ENCODE measurements at places on chromosomes 5 and 9.

DNA sequence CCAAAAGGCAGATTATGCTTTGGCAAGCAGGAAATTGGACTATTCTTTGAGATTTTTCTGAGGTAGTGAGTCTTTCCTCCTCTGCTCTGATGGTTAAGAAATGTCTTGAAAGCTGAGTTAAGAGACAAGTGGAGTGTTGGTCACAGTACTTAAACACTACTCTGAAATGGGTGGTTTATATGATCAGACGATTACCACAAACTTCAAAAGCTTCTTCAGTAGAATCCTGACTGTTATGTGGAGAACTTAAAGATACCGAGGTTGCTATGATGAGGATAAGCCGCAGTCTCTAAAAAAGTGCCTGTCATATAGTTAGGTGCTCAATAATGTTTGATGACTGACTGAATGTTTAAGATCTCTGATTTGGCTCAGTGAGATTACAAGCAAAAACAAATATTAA lies 24.3 kb downstream of the GCNT4 start:
- no peak for DNase-seq

- no peak for DNase-seq
Measured at GRCh38 chr5:41787265-41787664, 83.0 kb downstream of the OXCT1 start.

DNA sequence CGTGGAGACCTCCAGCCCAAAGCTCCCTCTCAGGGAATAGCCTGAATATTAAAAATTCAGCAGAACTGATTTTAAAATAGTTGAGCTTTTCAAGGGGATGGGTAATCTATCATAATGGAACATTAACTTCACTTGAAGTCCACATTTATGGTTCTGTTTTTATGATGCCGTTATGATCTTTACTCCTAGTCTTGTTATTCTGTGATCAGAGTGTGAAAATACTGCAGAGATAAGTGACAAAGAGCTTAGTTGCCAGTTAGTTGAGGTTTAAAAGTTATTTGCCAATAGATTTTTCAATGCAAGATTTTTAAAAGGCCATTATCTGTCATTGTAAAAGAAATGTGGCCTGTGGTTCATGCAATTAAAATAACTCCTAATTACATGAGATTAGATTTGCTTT lies 189.9 kb upstream of the RGMB start:
- no peak for DNase-seq

DNA sequence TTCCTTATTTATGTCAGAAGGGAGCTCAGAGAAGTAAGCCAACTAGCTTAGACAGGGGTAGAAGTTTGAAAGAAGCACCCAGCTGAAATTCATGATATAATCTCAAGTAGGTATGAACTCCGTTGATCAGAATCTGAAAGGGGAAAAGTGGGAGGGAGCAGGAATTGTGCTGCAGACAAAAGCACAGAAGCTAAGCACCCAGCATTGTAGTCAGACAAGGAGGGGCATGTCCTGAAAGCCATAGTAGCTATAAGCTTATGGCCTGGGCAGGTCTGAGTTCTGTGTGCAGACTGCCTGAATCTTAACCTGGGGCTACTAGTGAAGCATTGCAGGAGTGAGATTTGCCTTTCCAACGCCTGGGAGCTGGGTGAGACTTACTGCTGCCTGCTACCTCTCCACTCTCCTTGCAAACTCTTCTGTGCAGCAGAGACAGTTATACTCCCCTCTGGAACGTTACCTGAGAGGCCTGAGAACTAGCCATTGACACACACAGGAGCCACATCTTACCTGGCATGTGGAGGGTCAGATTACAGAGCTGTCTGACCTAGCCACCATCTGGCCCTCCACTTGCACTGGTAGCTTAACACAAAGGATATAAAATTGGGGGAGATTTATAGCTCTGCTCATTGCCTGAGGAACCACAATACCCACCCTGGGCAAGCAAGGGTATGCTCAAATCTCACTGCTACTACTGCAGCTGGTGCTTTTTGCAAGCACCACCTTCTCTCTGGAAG lies 9.8 kb upstream of the CYLC2 start:
- no peak for DNase-seq

DNA sequence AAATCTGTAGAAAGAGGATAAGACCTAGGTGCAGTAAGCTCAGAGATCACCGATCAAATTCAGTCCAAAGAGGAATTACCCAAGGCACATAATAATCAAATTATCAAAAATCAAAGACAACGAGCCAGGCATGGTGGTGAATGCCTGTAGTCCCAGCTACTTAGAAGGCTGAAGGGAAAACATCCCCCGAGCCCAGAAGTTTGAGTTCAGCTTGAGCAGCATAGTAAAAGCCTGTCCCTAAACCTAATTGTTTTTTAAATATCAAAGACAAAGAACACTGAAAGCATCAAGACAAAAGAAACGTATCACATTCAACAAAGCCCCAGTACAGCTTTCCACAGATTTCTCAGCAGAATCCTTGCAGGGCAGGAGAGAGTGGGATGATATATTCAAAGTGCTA lies 122.9 kb downstream of the CEP120 start:
- DNase-seq = no peak

GRCh38 chr5:108093186-108093585 lies 288.7 kb downstream of the FBXL17 start:
- DNase-seq = no peak

DNA sequence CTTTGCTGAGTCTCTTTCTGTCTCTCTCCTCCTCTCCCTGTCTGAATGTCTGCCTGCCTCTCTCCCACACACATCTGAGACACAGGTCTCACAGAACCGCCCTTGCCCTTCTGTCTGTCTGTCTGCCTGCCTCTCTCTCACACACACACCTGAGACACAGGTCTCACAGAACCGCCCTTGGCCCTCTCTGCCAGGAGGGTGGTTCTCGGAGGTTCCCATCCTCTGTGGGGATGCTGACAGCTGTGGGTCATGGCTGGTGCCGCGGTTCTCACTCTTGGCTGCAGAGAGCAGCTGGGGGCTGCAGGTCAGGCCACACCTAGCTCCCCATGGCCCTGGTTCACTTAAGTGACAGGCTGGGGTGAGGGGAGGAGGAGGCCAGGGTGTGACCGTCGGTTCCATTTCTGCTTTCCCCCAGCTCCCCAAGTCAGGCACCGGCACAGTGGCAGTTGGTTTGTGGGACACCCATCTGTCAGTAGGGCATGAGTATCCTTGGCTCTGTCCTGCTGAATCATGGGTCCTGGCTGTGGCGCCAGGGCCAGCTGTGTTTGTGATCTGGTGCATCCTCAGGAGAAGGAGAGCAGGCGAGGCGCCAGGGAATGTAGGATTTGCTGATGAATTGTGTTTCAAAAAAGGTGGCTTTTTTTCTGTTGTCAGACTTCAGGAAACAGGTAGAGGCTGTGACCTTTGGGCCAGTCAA lies 42.3 kb upstream of the CLPTM1L start:
- no peak for DNase-seq

DNA sequence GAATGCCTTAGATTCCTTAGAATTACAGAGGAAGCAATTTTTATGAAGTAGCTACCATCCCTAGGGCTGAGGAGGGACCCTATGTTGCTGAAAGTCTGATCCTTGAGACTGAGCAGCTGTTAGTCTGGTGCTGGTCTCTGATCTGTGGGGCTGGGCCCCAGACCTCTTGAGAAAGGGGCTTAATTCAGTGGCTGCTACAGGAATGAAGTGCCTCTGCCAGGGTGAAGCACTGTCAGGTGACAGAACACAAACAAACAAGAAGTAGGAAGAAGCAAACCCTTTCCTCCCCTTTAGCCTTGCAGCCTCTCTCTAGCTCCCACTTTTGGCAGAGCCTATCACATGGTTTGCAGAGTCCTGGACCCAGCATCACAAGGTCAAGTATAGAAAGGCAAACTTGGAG lies 64.0 kb upstream of the STC2 start:
- no peak for DNase-seq

GRCh38 chr5:141633871-141634561 lies 2.6 kb downstream of the HDAC3 start:
- DNase-seq = no peak

GRCh38 chr9:9992936-9993335 lies 619.9 kb downstream of the PTPRD start:
- no peak for DNase-seq

- no peak for DNase-seq
Measured at GRCh38 chr9:74554751-74555419, 57.8 kb downstream of the RORB start.

GRCh38 chr5:112065781-112066180 lies 308.8 kb upstream of the NREP start:
- no peak for DNase-seq

DNA sequence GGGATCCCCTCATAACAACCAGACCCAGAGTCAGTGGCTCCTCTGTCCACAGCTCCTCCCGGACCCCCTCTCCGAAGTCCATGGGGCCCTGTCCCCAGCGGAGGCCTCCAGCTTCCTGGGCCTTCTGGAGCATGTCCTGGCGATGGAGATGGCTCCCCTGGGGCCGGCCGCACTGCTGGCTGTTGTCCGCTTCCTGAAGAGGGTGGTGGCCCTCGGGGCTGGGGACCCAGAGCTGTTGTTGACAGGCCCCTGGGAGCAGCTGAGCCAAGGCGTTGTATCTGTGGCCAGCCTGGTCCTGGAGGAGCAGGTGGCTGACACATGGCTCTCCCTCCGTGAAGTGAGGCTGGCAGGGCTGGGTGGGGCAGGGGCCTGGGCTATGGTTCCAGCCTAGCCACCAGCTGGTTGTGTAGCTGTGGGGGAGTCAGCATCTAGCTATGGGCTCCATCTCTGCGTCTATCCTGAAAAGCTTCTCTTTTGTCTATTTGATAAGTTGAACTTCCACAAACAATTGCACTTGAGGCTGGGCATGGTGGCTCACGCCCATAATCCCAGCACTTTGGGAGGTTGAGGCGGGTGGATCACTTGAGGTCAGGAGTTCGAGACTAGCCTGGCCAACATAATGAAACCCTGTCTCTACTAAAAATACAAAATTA lies 4.7 kb downstream of the ADGRD2 start:
- DNase-seq = no peak

- no peak for DNase-seq
Measured at GRCh38 chr9:113178087-113178486, 27.3 kb downstream of the SLC31A2 start.

DNA sequence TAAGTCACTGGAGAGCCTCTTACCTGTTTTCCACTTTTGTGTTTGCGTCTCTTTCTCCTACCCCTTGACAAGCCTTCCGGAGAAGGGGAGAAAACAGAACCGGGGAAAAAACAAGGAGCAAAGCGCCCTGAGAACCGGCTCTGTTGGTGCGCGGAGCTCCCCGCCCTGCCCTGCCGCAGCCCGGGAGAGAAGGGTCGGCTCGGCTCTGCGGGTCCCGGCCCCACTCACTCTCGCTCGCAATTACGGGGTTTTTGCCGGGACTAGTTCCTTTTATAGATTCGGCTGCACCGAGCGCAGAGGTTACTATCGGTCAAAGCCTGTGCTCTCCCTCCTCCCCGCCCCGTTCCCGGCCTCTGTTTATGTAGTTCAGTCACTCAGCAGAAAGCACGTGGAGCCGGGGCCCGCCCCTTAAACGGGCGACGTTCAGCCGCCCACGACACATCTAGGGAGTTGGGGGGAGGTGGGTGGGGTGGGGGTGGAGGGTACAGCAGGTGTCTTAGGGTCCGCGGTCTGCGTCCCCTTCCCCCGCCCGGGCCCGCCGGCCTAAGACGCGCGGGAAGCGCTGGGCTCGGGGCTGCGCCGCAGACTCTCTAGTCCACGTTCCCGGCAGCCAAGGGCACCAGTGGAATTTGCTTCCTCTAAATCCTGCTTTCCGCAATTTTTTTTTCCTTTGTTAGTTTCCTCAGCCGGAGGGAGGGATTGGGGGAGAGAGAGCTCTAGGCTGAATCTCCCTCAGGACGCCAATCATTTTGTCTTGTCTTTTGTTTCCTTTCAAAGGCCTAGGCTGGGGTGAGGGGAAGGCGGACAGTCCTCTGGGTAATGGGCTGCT lies at the start of gene ABCA1:
TSS of gene ABCA1 (minus strand) at position 244 of the 829 bp plus-strand sequence. CDS start 24,476 bp downstream, outside the sequence.
- peak; percentile 40 for DNase-seq

- DNase-seq = no peak
Measured at GRCh38 chr9:71441266-71441665, 319.8 kb upstream of the TRPM3 start.

DNA sequence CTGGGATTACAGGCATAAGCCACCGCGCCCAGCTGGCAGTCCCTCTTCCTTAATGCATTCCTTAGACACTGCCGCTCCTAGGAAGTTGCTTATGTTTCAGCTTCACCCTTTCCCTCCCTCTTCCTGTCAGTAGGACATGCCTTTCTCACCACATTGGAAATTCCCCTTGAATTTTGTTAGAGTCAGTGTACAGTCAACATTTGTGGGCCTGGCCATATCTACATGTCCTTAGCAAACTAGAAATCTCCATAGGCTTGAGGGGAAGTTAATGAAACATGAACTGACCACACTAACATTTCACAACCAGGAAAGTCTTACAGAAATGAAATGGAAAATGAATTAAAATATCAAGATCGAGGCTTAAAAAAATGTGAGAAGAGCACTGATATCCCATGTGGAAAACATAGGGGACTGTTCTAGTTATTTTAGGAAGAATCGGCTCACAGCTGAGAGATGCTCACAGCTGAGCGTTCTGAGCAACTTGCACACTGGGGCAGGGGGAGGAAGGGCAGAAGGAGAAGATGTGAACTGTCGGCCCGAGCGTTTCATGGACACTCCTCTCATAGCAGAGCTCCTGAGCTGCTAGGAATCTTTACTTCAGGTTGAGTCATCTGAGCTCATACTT lies 21.1 kb upstream of the LVRN start:
- no peak for DNase-seq

DNA sequence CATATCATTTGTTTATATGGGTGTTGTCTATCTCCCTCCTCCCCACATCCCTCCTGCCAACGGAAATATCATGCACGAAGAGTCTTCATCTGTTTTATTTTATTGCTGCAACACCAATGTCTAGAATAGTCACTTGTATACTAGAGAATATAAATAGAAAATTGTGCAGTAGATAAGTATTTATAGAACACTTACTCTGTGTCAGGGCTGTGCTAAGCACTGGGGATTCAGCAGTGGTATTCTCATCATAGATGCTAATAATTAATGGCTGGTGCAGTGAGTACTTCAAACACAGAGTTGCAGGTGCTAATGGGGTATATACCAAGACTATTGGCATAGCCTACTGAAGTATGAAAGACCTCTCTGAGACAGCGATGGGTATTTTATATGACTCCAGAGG lies 353.5 kb upstream of the CDH6 start:
- DNase-seq = no peak

DNA sequence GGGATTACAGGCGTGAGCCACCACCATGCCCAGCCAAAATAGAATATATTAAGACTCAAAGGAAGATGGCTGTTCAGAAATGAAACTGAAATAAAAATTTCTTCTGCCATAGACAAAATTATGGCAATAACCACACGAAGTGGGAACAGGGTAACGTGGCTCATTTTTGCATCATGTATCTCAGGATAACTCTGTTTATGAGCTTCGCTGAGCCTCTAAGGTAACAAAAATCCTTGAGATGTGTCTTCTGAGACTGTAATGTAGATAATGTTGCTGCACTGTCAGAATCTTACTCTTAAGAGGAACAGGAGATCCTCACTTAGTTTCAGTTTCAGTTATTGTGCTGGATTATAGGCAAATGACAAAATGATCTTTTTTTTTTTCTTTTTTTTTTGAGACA lies 153.8 kb downstream of the GOLPH3 start:
- DNase-seq = no peak
